ENCODE measurements at places on chromosomes 2 and 18. TPM values are rescaled to one million over a fixed set of nuclear protein-coding genes. Genes with fewer than 3 reads are reported as not detected.

Gene SIGLEC15
- total RNA-seq = not detected

Gene ALPI
- total RNA-seq = not detected

Gene RAB27B
- total RNA-seq = under 0.01 TPM

DNA sequence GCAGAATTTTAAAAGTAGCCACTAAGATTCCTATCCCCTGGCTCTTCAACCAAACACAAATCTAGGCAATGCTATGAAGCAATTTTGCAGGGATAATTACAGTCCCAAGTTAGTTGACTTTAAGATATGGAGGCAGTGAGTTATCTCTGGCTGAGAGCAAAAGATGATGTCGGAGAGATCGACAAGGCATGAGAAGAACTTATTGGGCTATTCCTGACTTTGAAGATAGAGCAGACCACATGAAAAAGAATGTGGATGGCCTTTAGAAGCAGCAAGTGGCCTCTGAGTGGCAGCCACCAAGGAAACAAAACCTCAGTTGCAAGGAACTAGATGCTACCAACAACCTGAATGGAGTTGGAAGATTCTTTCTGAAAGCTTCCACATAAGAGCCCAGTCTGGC is 58.2 kb upstream of the PPM1B start:
- DNase-seq = no peak

Measured in tibial nerve (tissue), 4 donors.